IMR-90 (cell line): ENCODE measurements at places on chromosomes 5 and 9. TPM values are rescaled to one million over a fixed set of nuclear protein-coding genes. Genes with fewer than 3 reads are reported as not detected.
A peak's percentile ranks its signal among the peaks of the same experiment; 100 is the strongest.

GRCh38 chr9:14180093-14180959 lies 133.6 kb downstream of the NFIB start:
- DNase-seq, result no peak

- no peak for DNase-seq
Observed at GRCh38 chr9:107323836-107324585, 40.9 kb downstream of the RAD23B start.

TAS2R1 gene
- not detected in 2 replicates for total RNA-seq

PRLR gene
- total RNA-seq, result 0.54 and 0.56 TPM in 2 replicates

DNA sequence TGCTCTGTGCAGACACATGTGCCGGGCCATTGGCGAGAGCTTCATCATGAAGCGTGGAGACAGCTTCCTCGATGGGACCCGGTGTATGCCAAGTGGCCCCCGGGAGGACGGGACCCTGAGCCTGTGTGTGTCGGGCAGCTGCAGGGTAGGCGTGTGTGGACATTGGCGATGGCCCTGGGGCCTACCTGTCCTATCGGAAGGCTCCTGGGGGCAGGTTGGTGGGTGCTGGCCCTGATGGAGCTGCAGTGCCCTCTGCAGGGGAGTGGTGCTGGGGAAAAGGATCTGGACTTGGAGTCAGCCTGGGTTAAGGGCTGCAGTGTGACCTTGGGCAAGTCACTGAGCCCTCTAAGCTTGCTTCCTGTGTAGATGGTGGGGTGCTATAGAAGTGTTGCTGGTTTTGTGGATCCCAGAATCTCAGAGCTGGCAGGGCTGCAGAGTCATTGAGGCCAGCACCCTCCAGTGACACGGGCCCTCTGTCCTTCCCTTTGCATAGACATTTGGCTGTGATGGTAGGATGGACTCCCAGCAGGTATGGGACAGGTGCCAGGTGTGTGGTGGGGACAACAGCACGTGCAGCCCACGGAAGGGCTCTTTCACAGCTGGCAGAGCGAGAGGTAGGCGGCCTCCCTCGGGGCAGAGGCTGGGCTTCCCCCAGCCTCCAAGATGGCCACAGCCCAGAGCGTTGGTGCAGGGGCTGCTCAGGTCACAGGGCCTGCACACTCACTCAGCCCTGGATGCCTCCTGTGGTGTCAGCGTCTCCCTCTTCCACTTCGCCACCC lies 15.8 kb downstream of the ADAMTS13 start:
- no peak for DNase-seq

GRCh38 chr5:88480245-88480644 lies 211.6 kb upstream of the TMEM161B start:
- no peak for DNase-seq

PCDHGA4 gene
- 5.0 and 5.4 TPM in 2 replicates for total RNA-seq

PRRX2 gene
- total RNA-seq, result 12.7 and 13.1 TPM in 2 replicates

GRCh38 chr5:172370648-172371545 lies 83.4 kb downstream of the SH3PXD2B start:
- peak; percentile 71 for DNase-seq

DNA sequence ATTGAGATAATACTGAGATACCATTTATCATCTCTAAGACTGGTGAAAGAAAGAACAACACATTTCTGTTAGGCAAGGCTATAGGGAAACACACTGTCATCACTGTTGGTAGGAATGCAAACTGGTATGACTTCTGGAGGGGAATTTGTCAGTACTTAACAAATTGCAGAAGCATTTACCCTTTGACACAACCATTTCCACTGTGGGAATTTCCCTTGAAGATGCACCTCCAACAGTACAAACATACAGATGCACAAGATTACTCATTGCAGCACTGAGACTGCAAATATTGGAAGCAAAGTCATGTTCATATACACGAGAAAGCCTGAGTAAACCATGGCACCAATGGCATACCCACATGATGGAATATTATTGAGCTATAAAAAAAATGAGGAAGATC lies 17.6 kb downstream of the GM2A start:
- DNase-seq, result peak; percentile 85

HMCN2 gene
- total RNA-seq, result not detected in 2 replicates

ENTREP1 gene
- total RNA-seq, result not detected in 2 replicates

GRCh38 chr5:175746851-175747250 lies 89.0 kb downstream of the HRH2 start:
- peak; percentile 15 for DNase-seq

DNA sequence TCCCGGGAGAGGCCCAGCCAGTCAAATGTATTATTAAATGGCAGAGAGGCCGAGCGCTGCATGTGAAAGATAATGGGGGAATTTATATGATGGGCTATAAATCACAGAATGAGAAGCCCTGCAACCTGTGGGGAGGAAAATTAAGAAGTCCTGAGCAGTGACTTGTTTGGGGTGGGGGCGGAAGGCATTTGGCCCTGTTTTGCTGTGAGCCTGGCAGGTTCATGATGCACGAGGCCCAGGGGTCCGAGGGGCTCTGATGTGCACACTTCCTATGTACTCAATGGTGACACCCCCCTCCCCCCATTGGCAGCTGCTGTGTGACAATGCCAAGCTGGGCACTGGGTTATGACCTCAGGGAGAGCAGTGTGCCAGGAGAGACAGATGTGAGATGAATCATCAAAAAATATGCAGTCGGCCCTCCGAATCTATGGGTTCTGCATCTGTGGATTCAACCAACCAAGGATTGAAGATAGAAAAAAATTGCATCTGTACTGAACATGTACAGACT lies 13.7 kb upstream of the DAB2IP start:
- peak; percentile 50 for DNase-seq

DNA sequence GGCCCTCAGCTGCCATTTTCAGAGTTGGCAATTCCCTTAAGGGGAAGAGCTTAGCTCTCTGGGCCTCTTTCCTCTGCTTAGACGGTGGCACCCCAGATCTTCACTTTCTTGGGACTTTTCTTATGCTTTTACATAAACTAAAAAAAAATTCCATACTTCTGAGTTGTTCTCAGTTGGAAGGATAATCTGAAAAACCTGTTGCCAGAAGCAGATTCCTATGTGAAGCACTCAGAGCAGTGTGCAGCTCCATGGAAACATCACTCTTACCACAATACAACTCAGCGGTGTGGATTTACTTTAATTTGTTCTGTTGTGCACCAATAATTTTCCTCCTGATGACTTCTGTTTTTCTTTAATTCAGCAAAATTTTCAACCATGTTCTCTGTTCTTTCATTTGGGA lies 44.1 kb upstream of the MROH2B start:
- DNase-seq, result peak; percentile 94

- no peak for DNase-seq
Observed at GRCh38 chr5:141793881-141794280, 84.3 kb downstream of the PCDH1 start.

GRCh38 chr5:52840277-52841050 lies 52.7 kb downstream of the ITGA1 start:
- peak; percentile 59 for DNase-seq

SPZ1 gene
- not detected in 2 replicates for total RNA-seq

DNA sequence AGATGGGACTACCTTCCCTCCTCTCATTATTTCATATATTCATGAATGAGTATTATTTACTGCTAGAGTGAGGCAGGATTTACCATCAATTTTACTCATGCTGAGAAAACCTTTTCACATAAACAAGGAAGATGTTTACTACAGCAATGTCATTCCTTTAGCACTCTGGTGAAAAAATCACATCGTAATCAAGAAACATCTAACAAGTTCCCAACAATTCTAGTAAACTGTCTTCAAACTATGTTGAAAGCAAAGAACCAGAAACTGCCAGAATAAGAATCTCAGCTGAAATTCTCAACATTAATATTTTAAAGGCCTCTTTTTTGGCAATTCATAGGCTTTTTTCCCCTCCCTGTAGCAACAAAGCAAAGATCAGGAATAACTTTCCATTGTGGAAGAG lies 28.2 kb downstream of the AUH start:
- no peak for DNase-seq
